ENCODE measurements at places on chromosomes 6 and 20.

- no peak for DNase-seq
Measured at GRCh38 chr6:36957773-36958271, 3.3 kb downstream of the PI16 start.

- DNase-seq, result no peak
Measured at GRCh38 chr20:50224531-50225255, 34.1 kb downstream of the CEBPB start.

DNA sequence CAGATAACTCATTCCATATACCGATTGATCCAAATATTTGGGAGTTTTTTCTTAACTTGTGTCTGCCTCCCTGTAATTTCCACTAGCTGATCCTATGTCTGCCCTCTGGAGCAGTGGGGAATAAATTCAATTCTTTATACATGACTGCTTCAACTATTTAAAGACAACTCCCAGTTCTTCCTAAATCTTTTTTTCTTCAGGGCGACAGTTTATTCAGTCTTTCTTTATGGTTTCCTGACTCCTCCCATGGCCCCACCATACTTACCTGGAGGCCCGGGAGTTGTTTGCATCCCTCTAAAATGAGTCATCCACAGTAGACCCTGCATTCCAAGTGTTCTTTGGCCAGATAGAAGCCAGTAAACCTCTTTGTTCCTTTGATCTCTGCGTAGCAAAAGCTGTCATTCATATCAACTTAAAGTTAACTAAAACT, 73.6 kb downstream of the LCA5 start:
- DNase-seq, result no peak

DNA sequence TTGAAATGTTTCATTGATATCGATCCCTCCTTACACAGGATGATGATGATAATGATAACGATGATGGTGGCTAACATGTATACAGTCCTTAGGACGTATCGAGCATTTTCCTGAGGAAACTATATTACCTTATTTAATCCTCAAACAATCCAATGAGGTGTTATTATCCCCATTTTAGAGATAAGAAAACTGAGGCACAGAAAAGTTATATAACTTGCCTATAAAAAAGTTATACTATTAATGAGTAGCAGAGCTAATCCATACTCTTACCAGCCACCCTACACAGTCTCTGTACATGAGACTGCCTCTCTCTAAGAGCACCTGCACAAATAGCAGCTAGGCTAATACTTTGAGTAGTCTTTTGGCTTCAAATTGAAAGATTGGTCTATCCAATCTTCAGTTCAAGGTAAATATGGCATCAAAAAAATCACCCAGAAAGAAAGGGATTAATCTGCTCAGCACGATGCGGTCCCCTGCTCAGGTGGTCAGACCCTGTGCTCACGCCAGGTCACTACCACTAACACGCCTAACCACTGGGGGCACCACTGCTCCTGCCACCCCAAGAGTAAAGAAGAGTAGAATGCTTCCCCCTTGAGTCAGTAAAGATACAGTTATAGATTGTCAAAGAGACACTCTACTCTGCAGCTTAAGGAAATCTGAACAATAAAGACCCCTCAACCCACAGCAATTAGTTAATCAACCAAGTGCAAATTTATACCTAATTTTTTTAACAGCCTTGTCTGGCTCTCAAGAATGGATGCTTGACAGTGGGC, 15.0 kb downstream of the GABBR1 start:
- no peak for DNase-seq

DNA sequence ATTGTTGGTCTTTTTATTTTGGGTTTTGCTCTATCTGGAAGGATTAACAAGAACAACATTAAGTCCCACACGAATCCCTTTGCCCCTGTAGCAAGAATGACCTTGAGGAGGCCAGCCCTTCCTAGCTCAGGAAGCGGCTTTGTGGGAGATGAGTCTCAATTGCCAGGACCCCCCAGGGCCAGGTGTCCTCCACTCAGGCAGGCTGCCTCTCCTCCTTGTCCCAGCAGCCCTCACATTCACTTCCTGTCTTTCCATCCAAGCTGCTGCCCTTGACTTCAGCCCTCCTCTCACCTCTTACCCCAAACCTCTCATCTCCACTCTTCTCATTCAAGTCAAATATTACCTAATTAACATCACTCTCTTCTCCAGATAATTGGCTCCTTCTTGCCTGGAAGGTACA, 22.6 kb upstream of the SYNDIG1 start:
- DNase-seq, result no peak

DNA sequence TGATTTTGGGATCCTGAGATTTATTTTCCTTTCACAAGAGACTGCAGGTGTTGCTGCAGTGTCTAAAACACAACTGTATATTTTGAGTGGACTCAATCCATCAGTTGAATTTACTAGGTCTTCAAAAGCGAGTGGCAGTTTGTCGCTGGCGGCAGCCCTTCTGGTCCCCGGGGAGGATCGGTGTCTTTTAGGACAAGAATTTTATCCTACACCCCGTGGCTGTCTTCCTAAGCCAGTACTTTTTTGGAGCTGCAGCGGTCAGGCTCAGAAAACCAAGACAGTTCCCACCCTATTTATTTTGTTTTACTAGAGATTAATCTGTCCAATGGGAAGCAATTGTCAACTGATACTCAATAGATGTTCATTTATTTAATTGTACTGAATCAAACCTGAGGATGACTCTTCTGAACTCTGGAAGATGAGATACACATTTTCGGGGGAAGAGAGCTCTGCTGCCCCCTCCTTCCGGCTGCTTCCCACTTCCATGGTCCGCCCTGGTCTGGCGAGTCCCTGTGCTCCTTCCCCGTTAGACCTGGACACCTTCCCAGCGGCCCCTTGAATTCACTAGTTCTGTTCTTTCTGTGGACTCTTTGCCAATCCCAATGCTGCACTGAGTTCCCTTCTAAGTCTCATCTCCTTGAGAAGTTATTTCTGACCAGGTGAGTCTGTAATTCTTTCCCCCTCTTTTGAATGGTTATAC, 90.6 kb downstream of the ERMARD start:
- no peak for DNase-seq

GRCh38 chr6:52514514-52514913, 62.3 kb downstream of the TRAM2 start:
- no peak for DNase-seq

DNA sequence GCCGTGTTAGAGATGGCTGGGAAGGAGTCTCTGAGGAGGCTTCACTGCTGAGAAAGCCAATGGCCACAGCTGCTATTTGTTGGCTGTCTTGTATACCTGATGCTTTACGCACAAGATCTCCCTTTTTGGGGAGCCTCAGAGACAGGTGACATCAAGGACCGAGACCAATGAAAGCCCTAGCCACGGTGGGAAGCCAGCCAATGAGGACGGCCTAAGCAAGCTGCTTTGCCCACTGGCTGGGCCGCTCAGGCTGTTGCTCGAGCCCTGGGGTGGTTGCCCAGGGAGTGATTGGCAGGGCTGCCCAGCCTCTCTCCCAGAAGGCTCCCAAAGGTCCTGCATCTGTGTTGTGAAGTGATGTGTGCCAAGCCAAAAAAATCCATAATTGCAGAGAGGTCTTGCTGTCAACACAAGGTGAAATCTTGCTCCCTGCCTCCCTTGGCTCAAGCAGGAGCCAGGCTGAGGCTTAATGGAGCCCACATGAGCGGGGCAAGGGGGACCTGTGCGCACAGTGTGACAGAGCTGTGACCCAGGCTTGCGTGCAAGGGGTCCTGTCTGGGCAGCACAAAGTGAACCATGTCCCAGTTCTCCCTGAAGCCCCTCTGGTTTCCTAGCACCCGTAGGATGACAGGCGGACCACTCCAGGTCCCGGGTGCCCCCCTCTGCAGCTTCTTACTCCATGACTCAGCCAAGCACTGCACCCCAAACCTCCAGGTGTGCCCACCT, 4.3 kb downstream of the MMP24OS start:
- DNase-seq, result peak; percentile 30

GRCh38 chr6:4560221-4561077, 215.8 kb upstream of the CDYL start:
- DNase-seq, result no peak

GRCh38 chr6:34638834-34639736, 57.5 kb downstream of the ILRUN start:
- DNase-seq, result no peak

DNA sequence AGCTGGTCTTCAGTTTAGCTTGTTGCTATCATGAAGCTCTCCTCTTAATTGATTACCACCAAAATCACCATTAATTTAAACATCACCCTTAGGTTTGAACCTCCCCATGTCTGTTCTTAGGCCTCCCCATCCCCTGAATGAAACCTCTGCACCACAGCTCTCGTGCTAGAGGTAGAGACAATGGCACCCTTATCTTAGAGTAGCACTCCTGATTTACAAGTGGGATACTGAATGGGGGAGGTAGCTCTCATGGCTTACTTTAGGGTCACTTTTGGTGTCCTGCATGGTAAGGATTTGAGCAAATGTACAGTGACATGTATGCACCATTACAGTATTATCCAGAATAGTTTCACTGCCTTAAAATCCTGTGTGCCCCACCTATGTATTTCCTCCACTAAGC, 115.6 kb upstream of the ADTRP start:
- DNase-seq, result no peak

GRCh38 chr6:7905416-7905815, 5.2 kb downstream of the TXNDC5 start:
- DNase-seq, result no peak

- DNase-seq, result no peak
Measured at GRCh38 chr20:53016071-53016470, 43.9 kb downstream of the TSHZ2 start.

- no peak for DNase-seq
Measured at GRCh38 chr20:33791959-33792597, 19.1 kb upstream of the CHMP4B start.

DNA sequence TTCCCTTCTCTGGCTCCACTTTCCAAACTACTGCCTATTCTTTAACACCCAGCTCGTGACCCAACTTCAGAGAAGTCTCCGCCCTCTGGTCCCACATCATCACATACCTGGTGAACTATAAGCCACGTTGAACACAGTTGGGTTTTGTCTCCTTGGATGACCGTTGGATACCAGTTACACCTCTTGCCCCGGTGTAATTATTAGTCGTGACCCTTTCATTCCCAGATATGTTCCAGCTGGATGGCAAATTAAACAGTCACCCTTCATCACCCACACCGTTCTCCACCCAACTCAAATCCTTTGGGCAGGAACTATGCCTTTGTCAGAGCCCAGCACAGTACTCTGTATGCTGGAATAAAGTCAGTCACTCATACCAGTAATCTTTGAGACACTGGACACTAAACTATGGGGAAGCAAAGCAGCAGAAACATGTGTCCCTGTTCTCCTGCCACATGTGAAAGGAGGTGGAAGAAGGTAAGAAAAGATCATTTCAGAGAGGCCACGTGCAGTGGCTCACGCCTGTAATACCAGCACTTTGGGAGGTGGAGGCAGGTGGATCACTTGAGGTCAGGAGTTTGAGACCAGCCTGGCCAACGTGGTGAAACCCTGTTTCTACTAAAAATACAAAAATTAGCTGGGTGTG, 22.5 kb downstream of the PLAGL2 start:
- DNase-seq, result no peak

GRCh38 chr6:157974341-157974894, 7.2 kb upstream of the SYNJ2 start:
- DNase-seq, result no peak

DNA sequence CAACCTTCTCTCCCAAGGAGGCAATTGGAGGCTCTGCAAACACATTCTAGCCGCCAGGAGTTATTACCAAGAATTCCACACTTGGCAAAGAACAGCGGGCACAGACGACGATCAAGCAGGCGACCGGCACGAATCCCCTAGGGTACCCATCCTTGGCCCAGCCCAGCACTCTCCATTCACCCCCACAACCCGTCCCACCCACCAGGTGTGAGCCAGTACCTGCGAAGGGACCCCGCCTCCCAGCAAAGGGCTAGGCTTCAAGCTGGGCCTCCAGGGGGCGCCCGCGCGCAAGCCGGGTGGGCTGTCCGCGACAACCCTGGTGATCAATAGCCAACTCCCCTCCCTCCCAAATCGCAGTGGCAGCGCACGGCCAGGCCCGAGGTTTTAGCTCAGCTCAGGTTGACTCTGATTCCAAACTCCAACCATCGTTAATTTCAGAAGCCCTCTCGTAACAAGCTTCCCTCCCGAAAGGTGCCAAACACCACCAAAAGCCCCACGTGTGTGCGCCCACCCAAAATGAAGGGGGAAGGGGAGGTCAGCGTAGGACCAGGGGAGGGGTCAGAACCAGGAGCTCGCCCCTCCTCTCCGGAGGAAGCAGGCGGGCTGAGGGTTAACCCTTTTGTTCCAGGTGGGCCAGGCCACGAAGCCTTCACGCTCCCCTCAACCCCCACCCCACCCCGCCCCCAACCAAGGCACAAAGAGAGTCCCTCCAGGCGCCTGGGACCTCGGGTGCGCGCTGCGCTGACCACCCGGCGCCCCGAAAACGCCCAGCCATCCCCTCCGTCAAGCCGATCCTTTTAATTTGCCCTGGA, 2.1 kb downstream of the SALL4 start:
- peak; percentile 68 for DNase-seq

GRCh38 chr6:108134213-108134970, 31.4 kb upstream of the NR2E1 start:
- no peak for DNase-seq

GRCh38 chr6:21588481-21589351, 4.8 kb upstream of the SOX4 start:
- DNase-seq, result peak; percentile 73

- DNase-seq, result no peak
Measured at GRCh38 chr6:111086685-111087084, 618 bp upstream of the SLC16A10 start.

GRCh38 chr20:64052987-64053840, 3.8 kb upstream of the SOX18 start:
- no peak for DNase-seq

- no peak for DNase-seq
Measured at GRCh38 chr6:33237741-33238140, 29.4 kb downstream of the RING1 start.

- DNase-seq, result peak; percentile 6
Measured at GRCh38 chr6:28003059-28003458, 46.0 kb downstream of the OR2B6 start.

DNA sequence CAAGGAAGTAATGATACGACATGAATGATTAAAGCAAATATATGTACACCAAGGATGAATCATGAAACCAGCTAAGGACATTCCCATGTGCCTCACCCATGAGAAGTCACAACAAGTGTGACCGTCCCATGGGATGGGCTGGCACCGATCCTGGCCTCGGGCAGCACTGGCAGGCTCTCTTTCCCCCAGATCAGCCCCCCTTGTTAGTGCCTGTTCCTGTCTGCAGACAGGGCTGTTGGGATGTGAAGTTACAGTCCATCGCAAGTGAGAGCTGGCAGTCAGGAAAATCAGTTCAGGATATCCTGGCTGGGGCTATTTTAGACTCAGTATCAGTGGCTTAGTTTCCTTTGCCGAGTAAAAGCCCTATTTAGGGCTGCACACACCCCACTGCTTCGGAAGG, 129.2 kb upstream of the SNX9 start:
- DNase-seq, result no peak

GRCh38 chr20:25046181-25046641, 11.7 kb downstream of the ACSS1 start:
- no peak for DNase-seq

GRCh38 chr6:153790876-153791473, 248.1 kb upstream of the OPRM1 start:
- DNase-seq, result no peak

- DNase-seq, result no peak
Measured at GRCh38 chr6:136739501-136739900, 52.8 kb downstream of the MAP3K5 start.

GRCh38 chr6:140225701-140226436, 851.4 kb upstream of the CITED2 start:
- DNase-seq, result no peak
